ENCODE measurements at places on chromosomes 1 and 21.

DNA sequence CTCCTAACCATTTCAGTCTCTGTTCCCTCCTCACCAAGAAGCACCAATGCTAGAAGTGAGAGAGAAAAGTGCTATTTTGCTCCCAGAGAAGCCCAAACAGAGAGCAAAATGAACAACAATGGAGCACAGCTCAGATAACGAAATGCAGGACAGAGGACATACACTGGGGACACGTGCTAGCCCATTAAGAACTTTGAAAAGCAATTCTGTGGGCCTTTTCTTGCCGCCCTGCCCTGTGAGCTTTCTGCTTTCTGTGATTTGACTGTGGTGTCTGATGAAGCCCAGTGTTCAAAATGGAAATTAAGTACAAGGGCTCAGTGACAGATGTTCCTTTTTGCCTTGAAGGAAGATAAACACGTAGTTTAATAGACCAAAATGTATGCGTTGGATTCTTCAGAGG lies 130.8 kb downstream of the S1PR1 start:
- DNase-seq = no peak

DNA sequence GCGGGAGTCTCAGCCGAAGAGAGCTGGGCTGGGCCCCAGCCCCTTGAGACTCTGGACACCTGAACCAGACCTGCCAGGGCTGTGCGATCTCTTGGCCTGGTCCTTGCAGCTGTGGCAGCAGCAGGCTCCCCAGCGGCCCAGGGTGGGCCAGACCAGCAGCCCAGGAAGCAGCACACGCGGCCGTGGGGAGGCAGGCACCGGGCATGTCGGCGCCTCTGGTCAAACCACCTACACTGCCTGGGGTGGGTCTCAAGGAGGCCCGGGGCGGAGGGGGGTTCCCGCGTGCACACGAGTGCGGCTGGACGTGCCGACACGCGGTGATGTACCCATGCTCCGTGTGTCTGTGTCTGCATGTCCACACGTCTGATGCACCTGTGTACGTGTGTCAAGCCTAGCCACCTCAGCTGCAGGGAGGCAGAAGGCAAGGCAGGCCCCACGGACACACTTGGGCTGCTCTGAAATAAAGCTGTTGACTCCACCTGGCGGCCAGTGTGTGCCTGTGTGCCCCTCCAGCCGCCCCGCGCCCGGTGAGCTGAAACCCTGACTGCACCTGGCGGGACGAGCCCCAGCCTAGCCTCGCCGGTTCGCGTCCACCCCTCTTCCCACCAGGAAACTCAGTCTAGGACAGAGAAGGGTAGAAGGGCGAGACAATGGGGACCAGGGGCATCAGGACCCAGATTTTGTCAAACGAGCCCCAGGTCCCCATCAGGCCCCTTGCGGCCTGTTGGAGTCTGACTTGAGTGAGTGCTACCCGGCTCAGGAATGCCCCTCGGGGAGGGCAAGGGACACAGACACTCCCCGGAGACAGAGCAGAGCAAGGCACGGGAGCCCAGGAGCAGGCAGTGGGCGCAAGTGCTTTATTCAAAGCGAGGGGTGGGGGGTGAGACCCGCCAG lies 11.6 kb downstream of the SCNN1D start:
- peak; percentile 72 for DNase-seq

DNA sequence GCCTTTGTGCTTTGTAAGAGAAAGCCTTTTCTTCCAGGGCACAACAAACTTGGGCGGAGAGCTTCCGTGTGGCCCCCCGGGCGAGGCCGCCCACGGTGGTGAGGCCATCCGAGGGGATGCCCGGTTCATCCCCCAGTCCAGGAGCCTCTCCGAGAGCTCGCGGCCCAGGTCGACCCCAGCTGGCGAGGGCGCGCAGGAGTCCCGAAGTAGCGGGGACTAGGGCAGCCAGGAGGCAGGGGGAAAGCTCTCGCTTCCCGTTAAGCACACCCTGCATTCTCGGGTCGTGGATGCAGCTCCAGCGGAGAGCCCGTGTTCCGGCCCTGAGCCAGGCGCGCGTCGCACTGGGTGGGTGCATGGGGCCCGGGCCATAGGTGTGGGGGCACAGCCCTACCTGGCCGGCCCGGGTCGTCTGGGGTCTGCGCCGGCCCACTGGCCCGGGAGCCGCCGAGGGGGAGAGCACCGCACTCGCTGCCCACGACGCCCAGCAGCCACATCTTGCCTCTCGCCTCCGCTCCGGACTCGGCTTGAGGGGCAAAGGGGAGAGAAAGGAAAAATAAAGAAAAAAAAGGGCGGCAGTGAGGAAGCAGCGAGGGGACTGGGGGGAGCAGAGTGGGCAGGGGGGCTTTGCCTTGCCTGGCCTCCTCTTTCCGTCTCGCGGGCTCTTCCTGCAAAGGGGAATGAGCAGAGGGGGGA lies 1.8 kb downstream of the RNF220 start:
- no peak for DNase-seq

- DNase-seq = no peak
These were observed 228.4 kb downstream of the TM2D1 start for GRCh38 chr1:61496501-61496900.

GRCh38 chr1:155072531-155073289 lies 5.9 kb upstream of the EFNA3 start:
- DNase-seq = no peak

DNA sequence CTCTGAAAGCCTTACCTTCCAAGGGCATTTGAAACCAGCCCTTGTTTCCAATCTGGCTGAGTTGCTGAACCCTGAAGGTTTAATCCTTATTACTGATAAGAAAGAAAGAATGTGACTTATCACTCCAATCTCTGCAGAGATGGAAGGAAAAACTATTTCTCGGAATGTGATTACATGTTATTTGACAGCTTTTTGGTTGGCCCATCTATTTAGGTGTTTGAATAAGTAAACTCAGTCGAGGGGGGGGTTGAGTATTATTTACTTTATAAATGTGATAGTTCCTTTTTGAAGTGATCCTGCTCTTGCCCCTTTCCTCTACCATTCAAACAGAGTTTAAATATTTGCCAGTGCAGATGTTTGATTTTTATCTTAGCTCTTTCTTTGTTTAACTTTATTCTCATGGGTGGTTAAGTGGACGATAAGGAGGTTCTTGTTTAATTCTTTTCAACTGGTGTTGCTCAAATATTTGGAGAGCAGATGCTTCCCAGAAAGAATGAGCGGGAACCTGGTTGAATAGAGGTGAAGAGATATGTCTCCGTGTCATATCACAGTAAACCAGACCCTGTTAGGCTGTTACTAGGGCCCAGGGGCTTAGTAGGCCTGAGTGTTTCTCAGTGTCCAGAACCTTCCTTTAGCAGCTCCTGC lies 126.1 kb downstream of the CACHD1 start:
- no peak for DNase-seq

DNA sequence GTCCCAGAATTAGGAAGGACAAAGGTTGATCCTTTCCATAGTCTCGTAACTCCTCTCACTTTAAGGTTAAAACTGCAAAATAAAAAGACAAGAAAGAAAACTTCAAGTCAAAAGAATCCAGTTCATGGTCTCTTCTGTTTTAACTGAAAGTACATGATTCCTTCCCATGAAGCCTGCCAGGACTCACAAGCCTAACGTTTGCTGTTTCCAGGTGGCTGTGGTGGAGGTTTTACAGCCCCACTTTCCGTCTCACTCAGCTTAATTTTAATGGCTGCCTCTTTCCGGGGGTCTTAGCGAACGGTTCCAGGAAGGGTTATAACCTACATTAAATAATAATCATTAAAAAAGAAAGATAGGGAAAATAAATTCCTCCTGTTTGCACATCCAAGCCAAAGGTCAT lies 136.8 kb upstream of the SPAG17 start:
- no peak for DNase-seq

- DNase-seq = no peak
These were observed 23.0 kb upstream of the ZBTB40 start for GRCh38 chr1:22428672-22429071.

- DNase-seq = no peak
These were observed 12.7 kb downstream of the HNRNPU start for GRCh38 chr1:244851546-244852231.

GRCh38 chr1:20325407-20325843 lies 34.8 kb downstream of the VWA5B1 start:
- no peak for DNase-seq

DNA sequence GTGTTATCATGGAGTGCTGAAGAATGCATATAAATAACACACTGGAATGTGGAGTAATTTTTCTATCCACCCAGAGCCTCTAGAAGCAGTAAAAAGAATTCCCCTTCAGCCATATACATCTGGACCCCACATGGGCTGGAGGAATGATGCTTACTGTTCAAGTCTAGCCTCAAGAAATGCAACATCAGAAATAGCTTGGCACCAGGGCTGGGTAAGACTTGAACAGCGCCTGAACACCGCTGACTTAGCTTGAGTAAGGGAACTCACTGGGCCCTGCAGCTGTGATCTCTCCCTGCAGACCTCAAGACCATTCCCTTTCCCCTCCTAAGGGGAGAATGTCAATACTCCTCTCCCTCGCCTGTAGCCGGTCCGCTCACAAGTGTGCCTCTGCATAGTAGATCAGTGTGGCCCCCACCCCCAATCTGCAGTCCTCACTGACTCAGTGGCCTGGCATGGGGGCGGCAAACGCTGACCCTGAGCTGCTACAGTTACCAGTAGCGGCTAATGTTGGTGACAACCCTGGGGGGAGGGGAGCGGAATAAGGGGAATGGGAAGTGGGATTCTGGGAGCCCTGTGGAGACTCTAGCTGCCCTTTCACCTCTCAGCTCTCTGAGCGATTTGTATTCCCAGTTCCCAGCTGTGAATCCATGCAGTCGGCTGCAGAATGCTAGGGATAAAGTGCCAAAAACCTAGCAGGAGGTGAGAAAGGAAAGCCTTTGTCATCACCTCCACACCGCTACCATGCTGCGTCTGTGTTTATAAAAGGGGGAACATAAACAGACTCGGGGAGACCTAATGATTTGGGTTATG lies 483.9 kb downstream of the DISC1 start:
- no peak for DNase-seq

DNA sequence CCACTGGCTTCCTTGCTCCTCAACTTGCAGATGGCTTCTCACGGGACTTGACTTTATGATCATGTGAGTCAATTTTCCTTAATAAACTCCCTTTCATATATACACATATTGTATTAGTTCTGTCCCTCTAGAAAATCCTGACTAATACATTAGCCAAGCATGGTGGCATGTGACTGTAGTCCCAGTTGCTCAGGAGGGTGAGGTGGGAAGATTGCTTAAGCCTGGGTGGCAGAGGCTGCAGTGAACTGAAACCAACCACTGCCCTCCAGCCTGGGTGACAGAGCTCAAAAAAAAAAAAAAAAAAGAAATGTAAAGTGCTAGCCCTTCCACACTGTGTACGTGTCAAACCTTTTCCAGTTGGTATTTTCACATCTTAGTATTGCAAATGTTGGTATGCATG lies 857.0 kb downstream of the LTN1 start:
- DNase-seq = no peak

DNA sequence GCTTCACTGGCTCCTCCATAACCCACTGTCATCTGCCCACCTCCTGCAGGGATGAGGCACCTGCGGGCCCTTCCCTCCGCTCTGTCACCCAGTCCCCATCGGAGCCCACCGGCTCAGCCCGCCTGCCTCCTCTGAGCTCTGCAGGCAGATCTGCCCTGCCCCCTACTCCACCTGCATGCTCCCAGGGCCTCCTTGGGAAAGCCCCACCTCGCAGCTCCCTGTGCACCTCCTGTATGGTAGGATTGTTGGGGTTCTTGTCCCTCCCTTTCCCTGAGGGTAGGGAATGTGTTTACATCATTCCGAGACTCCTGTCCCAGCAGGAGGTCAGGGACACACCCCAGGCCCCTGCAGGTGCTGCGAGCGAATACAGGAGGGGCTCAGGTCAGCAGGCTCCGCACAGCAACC lies 50.5 kb downstream of the SIK1 start:
- no peak for DNase-seq

DNA sequence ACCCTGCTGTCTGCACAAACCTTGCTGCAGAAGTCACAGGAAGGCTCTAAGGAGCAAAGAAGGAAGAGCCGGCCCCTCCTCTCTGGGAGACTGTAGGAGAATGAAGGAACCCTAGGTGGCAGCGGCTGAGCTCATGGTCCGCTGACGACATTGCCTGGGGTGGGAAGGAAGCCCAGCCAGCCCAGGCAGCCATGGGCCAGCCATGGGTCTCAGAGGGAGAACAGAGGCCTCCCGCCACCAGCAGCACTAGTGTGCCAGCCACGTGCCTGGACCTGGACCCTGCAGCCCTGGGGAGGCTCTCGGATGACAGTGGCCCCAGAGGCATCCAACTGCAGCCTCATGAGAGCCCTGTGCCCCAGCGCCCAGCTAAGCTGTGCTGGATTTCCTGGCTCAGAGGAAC lies 49.2 kb upstream of the POFUT2 start:
- DNase-seq = no peak

- DNase-seq = no peak
These were observed 145.8 kb upstream of the SYT6 start for GRCh38 chr1:114299331-114299975.

GRCh38 chr1:206944703-206945102 lies 1.6 kb downstream of the PIGR start:
- DNase-seq = no peak

GRCh38 chr1:7638078-7638477 lies 133.0 kb upstream of the VAMP3 start:
- no peak for DNase-seq

DNA sequence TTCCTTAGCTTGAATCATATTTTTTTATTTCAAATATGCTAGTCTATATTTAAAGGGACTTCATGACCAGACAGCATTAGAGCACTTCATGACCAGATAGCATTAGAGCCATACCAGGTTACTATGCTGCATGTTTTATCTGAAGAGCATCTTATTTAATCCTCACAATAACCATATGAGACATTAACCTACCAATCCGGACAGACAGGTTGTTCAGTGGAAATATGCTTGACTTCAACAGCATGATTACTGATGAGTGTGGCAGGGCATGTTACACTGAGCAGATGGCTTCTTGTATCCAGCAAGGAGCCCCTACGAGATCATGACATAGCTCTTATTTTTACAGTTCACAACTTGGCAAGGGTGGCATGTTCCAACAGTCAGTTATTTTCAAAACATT lies 85.0 kb upstream of the KCTD3 start:
- no peak for DNase-seq

- no peak for DNase-seq
These were observed 183.6 kb upstream of the UBE2U start for GRCh38 chr1:64019818-64020217.

DNA sequence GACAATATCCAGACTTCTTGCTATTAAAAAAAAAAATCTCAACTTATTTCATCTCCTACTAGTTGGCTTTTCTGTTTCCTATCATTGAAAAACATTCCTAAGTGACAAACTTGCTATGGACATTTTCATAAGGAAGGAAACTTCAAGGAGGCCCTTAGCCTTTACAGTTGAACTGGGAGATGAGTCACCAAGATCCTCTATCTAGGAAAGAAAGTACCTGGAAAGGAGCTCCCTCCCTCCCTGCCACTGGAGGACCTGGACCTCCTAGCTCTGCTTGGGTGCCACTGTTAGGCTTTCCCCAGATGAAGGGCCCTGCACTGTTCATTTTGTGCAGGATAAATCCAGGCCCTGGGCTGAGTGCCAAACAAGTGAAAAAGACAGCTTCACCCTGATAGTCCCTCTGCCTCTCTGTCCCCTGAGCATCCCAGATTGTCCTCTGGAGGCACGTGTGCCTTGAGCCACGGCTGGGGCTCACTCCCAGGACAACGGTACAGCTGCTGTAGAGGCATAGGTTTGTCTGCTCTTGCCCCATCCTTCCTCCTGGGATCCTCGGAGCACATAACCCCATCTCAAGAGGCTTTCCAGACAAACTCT lies 40.2 kb upstream of the SOX13 start:
- DNase-seq = no peak

- no peak for DNase-seq
These were observed 70.0 kb downstream of the PLD5 start for GRCh38 chr1:242454262-242455051.
